ENCODE measurements at places on chromosomes 6 and 20.
A peak's percentile ranks its signal among the peaks of the same experiment; 100 is the strongest.

- no peak for DNase-seq
Measured at GRCh38 chr6:148525453-148525852, 182.8 kb downstream of the SASH1 start.

GRCh38 chr6:159513914-159514313 is 179.1 kb downstream of the SOD2 start:
- no peak for DNase-seq

DNA sequence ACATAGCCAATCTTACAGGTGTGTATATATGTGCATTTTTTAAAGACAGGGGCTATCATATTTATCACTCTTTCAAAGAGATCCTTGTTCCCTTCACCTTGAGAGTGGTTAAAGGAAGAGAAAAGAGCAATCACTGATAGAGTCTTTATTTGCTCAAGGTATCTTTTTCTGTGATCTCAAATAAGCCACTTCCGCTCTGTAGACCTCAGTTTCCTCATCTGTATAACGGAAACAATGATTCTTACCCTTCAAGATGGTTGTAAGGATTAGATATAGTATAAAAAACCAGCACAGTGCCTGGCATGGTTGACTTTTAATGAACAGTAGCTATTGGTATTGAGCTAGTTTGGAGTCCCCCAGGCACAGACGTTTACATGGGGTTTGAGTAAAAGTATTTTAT is 10.1 kb upstream of the LRFN2 start:
- no peak for DNase-seq

GRCh38 chr20:61027218-61027617 is 224.8 kb upstream of the CDH4 start:
- DNase-seq: no peak

- DNase-seq: no peak
Measured at GRCh38 chr6:30136570-30137286, 788 bp downstream of the TRIM40 start.

DNA sequence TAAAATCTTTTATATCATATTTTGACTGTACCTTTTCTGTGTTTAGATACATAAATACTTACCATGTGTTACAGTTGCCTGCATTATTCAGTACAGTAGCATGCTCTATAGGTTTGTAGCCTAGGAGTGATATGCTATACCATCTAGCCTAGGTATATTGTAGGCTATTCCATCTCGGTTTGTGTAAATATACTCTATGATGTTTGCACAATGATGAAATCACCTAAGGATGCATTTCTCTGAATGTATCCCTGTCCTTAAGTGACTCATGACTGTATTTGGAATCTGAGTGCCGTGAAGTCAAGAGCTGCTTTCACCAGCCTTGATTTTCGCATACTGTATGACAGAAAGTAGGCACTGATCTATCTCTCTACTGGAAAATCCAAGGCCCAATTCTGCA is 129.9 kb downstream of the UTRN start:
- no peak for DNase-seq

DNA sequence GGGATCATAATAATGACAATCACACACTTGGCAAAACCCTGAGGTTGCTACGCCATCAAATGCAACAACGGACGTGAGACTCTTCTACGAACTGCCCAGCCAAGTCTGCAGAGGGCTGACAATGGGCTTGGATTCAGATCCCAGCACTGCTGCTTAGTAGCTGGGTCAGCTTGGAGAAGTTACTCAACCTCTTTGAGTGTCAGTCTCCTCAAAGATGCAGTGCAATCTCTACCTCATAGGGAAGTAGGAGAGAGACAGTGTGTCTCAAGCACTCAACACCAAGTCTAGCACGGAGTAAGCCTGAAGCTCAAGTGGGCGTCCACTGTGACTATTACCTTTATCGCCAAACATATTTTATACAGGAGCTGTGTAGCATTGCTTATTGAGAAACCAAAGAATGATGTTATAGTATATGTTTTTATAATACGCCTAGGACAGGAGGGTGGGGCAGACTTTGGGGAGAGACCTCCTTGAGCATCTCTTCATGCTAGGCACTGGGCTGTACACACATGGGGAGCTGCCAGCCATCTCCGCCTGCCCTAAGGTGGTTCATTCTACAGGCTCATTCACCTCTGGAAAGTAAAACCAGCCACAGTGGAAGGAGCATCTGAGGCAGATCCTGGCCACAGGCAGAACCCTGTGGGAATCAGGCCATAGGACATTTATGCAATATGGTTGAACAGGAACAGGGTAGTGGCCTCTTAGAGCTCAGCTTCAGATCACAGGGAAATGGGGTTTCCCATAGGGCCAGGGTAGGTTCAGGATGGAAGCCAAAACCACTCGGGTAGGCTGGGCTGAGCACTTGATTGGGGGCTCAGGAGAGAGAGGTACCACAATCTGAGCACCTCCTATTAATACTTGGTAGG is 160.2 kb downstream of the MRPL14 start:
- no peak for DNase-seq

- DNase-seq: peak; percentile 6
Measured at GRCh38 chr20:45592574-45593189, 13.6 kb upstream of the WFDC8 start.

DNA sequence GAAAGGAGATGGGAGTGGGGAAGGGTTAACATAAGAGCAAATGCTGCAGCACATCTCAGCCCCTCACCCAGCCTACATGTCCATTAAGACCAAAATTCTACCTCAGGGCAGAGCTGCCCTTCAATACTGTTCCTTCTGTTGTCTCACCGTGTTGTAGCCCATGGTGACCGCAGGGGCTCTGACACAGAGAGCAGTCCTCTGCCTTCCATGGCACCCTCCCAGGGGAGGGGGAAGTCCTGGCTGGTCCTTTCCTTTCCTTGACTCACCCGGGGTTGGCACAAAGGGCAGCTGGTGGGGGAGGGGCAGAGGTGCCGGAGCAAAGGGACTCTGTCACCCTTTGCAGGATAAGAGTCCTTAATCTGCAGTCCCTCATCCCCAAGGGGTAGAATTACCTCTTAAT is 15.2 kb downstream of the NKX2-2 start:
- DNase-seq: no peak

Data from GM12891 (cell line).